Fibroblast of skin of back (primary cell): ENCODE measurements at places on chromosomes 6 and 20.

DNA sequence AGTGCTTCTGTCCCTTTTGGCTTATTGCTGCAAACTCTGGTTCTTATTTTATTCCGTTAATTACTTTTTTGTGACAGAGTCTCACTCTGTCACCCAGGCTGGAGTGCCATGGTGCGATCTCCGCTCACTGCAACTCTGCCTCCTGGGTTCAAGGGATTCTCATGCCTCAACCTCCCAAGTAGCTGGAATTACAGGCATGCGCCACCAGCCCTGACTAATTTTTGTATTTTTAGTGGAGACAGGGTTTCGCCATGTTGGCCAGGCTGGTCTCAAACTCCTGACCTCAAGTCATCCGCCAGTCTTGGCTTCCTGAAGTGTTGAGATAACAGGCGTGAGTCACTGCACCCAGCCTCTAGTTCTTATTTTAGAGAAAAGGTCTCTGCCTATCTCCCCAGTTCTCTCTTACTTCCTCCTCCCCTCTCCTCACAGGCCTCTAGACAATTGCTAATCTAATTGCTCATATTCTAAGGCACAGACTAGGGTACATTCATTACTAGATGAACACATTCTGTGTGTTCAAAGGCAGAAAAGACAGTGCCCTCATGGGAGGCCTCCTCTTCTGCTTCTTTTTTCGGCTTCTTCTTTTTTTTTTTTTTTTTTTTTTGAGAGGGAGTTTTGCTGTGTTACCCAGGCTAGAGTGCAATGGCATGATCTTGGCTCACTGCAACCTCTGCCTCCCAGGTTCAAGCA, 27.0 kb downstream of the EDEM2 start:
- peak; percentile 77 for DNase-seq

- peak; percentile 46 for DNase-seq
Observed at GRCh38 chr20:46132705-46133120, 14.6 kb downstream of the CD40 start.

GRCh38 chr6:127457456-127458064, 1.6 kb downstream of the KIAA0408 start:
- DNase-seq, result no peak

DNA sequence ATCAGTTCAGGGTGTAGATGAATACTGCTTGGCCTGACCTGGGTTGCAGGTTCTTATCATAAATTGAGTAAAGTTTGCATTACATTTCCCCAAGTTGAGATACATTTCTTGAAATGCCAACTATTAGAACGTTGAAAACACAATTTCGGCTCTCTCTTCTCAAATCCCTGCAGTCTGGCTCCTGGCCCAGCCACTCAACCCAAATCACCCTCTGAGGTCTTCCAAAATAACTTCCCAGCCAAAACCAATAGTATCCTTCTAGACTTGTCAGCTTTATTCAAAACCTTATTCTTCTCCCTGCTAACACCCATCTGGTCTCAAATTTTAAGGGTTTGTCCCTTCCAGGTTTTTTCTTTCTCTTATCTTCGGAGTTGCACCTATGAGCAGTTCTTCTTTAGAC, 263.6 kb downstream of the EYA4 start:
- DNase-seq, result peak; percentile 16

- no peak for DNase-seq
Observed at GRCh38 chr6:106141441-106142237, 55.5 kb downstream of the PRDM1 start.
